ENCODE measurements at places on chromosomes 2 and 18.

DNA sequence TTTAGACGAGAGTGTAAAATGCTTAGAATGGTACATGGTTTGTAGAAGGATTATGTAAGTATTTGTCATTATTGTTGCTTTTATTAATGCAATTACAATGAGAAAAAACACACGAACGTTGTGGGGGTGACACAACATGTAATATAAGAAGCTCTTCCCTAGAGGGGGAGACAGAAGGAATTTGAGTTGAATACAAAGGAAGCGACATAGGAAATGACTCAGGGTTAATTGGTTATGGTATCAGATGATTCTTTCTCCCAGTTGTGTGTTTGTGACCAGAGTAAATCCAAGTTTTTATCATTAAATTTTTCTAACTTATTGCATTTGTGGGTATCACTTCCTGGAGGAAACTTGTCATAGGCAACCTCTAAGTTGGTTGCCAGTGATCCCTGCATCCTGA lies 625.6 kb upstream of the CDH2 start:
- DNase-seq: no peak

DNA sequence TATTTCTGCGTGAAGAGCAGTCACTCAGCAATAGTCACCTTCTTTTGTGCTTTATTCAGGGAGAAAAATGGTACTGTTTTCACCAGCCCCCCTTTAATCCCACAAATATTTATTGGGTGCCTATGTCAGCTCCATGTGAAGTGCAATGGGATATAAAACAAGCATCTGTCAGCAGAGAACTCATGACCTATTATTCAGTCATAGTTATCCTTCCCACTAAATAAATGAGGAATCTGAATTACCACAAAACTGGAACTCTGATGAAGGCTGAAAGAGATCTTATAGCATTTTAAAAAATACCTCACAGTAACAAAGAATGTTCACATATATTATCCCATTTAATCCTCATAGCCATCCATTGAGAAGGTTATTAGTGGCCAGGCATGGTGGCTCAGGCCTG lies 45.8 kb downstream of the DHX57 start:
- DNase-seq: no peak

DNA sequence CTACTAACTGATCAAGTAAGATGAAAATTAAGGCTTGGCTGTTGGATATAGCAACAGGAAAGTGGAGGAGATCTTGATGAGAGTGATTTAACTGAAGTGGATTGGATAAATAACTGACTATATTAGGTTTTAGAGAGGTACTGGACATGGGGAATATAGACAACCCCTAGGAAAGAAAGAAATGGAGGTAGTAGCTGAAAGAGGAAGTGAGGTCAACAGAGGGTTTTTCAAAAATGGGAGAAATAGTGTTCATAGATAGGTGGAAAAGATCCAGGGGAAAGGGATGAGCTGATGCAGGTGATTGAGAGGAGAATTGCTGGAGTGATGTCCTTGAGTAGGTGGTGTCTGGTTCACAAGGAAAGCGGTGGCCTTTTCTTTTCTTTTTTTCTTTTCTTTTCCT lies 69.9 kb upstream of the PSME4 start:
- DNase-seq: no peak

DNA sequence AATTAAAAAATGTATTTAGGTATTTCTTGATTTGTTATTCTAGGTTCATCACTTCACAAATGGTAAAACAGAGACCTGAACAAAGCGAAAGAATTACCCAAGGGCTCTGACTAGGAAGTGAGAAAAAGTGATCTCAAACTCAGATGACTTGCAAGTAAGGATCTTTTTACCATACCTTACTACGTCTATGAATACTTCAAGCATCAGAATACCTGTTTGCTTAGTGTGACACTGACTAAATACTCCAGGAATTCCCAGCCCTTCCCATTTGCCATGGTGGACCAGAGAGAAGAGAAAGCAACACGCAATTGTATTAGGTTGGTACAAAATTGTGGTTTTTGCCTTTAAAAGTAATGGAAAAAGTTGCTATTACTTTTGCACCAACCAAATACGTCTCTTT lies 35.8 kb upstream of the FIGN start:
- DNase-seq: no peak

- no peak for DNase-seq
Measured at GRCh38 chr2:112001136-112001715, 53.8 kb upstream of the TMEM87B start.

DNA sequence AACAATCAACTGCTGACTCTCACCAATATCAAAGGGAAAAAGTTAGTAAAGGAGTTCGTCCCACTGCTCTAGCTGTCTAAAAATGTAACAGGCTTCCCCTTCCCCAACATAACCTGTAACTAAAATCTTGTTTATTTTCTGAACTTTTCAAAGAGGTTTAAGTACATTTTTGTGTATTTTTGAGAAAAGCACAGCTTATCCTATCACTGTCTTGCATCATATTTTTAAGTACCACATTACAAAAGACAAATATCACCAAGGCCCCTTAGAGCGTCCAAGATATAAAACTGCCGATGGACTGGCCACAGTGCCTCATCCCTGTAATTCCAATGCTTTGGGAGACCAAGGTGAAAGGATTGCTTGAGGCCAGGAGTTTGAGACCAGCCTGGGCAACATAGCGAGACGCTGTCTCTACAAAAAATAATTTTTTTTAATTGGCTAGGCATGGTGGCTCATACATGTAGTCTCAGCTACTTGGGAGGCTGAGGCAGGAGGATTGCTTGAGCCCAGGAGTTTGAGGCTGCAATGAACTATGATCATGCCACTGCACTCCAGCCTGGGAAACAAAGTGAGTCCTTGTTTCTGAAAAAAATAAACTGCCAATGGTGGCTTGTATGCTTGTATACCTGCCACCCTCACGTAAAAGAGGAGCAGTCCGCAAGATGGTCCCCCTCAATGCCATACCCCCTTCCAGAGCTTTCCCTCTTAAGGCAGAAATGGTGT lies 21.2 kb upstream of the LAPTM4A start:
- DNase-seq: no peak

DNA sequence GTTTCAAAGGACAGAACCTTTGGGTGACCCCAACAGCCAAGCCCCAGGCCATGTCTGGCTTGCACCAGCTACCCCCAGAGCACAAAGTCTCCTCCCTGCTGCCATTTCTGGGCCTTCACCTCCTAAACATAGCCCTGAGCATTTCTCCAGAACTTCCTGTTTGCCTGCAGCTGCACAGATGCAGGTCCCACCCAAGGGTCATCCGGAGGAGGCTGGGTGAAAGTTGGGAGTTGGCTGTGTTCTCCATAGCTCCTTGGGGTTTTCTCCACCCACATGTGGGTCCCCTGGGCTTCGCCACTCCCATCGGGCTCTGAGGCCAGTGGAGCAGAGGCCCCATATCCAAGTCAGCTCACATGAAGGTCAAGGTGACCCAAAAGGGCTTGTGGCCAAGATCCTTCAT lies 4.3 kb downstream of the TNP1 start:
- no peak for DNase-seq

GRCh38 chr18:13725566-13726231 lies 659 bp downstream of the FAM210A start:
- DNase-seq: peak; percentile 16

- DNase-seq: no peak
Measured at GRCh38 chr18:22346401-22346952, 71.2 kb downstream of the CTAGE1 start.

DNA sequence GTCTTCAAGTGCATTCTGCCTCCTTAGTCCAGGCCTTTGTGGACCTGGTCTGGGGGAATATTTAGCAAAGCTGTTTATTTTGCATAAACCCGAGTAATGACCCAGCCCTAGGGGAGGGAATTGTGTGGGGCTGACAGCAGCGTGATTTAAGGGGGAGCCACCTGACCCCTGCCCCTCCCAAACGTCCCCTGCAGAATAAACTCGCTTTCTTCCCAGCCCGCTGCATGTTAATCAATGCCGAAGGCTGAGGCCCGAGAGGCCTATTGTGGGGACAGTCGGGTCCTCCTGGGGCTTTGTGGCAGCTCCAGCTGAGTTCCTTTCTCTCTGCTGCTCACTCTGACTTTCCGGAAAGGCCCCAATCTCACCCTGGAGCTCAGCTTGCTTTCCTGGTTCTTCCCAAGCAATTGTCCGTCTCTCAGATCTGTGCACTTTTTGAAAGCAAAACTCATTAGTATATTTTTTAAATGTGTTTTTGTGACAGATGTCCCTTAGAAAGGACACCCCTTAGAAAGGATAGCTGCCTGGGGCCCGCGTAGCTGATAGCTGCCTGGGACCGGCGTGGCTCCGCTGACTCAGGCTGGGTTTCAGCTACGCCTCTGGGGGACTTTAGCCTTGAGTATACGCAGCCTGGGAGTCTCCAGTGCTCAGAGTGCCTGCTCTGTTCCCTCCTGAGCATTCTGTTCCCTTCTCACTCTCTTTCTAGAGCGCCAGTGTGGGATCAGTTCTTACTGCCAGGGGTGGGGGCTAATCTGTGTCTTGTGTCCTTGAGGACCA lies 158.3 kb downstream of the GLI2 start:
- no peak for DNase-seq

- DNase-seq: no peak
Measured at GRCh38 chr18:53534695-53535094, 689.8 kb downstream of the MBD2 start.

- DNase-seq: no peak
Measured at GRCh38 chr2:75428646-75429443, 131.9 kb downstream of the EVA1A start.

GRCh38 chr2:20224164-20224715 lies 690 bp downstream of the SDC1 start:
- no peak for DNase-seq

DNA sequence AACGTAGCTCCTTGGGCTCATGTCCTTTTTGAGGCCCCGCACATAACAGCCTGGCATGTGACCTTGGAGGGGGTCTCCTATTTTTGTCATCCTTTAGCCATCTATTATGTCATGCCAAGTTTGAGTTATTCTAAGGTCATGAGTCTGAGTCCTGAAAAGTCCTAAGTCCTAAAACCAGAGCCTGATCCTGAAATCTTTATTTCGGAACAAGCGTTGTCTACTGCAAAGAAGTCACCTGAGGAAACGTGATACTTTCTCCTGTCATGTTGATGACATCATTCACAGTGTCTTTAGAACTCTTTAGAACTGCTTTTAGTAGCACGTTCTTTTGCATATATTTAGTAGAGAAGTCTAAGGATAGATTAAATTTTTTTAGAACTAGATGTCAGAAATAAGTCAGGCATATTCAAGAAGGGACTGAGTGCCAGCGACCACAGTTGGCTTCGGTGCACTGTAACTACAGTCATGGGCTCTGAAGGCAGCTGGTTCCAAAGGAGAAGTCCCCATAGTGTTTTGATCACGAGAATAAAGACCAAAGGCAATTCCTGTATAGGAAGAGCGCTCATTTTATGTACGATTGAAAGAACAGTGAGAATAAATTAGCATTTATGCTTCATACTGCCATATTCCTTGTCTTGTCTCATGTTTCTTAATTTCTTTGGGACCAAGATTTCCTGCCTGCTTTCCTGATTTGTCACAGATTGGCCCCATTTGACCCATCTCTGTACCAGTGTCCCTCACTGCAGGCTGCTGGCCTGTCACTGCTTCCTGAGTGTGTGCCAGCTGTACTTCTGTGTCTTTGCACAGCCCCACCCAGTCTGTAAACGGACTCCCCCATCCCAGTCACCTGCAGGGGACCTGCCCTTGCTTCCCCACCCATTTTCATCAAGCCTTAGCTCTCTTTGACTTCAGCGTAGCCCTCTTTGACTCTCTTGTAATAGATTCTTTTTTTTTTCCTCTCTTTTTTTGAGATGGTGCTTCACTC lies 75.8 kb downstream of the ASAP2 start:
- no peak for DNase-seq

- no peak for DNase-seq
Measured at GRCh38 chr2:64730551-64731262, 77.0 kb upstream of the SERTAD2 start.

DNA sequence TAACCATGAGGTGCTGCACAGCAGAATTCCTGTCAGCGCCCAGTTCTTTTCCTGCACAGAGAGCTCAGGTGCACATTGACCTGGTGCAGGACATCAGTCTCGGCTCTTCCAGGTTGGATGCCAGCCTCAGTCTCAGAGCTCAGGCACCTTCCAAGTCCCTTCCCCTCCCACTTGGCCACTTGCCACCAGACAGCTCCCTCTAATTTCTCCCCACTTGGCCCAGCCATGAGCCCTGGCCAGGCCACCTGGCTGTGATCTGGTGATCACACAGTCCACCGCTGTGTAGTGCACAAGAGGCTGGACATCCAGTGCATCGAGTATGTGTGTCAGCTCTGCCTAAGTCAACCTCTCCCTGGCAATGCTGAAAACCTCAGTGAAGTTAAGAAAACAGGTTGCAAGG lies 336.6 kb upstream of the MYT1L start:
- DNase-seq: no peak

DNA sequence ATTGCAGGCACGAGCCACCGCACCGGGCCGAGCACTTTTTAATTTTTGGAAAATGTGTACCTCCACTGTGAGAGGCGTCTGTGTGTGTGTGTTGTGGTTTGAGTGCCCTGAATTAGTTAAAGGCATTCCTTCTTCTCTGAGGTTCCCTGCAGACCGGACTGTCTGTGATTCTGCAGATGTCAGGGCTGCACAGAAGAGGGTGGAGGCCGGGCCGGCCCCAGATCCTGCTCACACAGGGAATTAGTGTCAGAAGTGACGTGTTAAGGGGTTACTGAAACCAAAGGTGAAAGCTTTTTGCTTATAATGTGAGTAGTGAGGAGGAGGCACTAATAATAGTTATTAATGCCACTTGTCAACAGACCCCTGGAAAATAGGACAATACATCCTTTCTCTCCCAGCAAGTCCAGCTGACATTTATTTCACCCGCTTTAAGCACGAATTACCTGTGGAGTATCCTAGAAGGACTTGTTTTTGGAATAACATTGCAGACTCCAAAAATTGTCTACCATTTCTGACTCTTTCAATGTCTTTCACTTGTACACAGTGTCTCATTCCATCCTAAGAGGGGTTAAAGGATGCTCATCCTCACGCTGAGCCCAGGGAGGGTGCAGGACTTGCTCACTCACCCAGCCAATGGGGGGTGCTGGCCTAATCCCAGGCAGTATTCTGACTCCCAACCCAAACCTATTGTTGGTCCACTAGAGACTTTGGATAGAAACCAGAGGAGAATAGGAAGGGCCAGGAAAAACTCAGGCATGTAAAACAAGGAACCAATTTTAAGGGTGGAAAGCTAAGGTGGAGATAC lies 16.2 kb downstream of the ARHGAP25 start:
- DNase-seq: no peak

DNA sequence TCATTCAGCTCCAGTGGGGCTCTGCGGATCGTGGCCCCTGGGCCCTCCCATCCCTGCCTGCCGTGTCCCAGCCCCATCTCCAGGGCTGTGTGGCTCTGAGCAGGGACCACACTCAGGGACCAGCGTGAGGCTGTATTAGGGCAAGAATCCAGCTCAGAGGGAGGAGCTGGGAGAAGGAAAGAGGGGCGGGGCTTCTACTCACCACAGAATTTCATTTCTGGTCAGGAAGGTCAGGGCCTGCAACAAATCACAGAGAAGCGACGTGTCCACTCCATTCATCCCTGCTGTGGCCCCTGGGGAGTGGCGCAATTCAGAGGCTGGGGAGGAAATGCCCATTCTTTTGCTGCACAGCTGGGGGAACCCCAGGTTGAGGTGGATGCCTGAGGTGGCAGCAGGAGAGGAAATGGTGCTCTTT lies 828 bp downstream of the CIB4 start:
- no peak for DNase-seq

DNA sequence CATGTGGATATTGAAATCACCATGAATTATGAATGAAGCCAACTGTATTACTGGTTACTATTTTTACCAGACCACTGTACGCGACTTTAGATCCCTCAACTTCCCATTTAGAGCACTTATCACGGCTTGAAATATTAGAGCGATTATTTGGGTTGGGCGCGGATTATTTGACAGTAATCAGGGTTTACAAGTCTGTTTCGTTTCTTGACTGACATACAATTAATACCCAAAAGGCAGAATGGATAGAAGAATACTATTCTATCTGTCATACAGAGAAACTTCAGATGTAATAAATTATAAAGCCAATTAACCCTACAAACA lies 496 bp upstream of the NAPG start:
- DNase-seq: no peak

Data from activated CD4-positive, CD25-positive, alpha-beta regulatory T cell (primary cell).